ENCODE measurements at places on chromosomes 4 and X.

DNA sequence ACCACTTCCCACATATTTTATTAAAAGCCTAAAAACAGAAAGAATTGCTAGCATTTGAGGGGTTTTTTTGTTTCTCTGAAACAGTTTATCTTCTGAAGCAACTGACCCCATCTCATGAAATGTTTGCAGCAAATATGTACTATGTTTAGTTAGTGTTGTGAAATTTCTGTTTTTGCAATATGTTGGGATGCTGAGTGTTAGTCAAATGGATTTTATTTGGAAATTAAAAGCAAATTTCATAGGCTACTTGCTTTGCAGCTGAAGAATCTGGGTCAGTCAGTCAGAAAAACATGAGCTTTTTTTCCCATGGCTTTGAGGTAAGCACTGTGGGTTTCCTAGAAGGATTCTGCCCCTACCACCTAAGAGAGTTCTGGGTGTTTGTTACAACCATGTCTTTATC is 184.9 kb upstream of the DKK2 start:
- no peak for DNase-seq

DNA sequence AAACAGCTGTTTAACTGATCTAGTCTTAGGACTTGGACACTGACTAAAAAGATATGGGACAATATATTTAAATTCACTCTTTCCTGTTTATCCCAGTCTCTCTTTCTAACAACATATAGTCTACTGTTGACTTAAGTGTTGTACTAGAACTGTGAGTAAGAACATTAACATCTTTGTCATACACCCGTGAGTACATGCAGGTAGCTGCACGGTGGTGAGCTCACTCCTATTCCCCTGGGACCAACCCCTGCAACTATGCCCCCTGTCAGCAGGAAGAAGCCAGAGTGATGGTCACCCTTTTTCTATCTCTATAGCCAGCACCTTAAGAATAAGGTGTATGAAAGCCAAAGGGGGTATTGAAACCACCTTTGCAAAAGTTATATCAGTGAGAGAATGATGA is 17.6 kb downstream of the TBL1X start:
- DNase-seq, result no peak

DNA sequence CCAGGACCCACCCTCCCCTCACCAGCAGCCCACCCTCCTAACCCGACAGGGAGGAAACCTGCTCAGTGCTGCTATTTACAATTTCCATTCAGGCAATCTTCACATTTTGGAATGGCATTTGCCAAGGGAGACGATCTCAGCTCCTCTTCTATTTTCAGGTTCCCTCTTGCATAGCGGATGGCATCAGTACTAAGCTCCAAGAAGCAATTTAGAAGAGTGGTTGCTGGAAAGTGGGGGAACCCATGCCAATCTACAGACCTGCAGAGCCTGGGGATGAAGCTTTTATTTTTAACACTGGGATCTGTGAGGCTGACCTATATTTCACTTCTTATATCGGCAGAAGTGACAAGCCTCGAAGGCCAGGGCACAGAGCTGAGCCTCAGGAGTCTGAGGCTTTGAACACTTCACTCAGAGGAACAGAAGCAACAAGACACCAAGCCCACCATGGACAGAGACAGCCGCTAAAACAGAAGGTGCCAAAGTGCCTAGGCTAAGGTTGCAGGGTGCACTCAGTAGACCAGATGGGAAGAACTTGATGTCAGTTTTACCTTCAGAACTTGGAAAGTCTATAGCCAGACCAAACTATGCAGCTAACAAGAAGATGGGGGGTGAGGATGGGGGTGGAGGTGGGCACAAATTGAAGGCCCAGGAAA is 44.0 kb downstream of the SCD5 start:
- no peak for DNase-seq

GRCh38 chrX:108666101-108666500 is 70.3 kb downstream of the IRS4 start:
- DNase-seq, result no peak

- no peak for DNase-seq
Measured at GRCh38 chrX:30607155-30607554, 29.6 kb upstream of the TASL start.

DNA sequence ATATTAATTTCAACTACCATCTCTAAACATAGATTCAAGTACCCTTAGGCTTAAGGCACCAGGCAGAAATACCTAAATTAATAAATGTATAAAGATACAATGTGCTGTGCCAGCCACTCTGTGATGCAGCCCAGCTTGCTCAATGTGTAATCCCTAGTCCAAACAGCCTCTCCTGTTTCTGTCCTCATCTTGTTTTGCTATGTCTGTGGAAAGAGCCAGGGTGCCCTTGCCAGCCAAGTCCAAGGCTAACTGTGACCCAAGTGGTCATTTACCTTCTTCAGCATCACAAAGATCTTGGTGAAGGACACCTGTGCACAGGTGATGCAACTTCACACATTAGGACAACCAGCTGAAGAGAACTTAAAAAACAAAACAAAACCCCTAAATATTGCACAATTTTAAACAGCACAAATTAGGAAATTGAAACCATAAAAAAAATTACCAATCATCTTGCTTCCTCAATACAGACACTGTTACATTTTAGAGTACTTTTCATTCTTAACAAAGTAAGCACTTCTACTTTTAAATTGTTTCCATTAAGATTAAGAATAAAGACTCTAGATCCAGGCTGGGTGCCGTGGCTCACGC is 89.6 kb downstream of the C4orf51 start:
- no peak for DNase-seq
